ENCODE measurements at places on chromosomes 1 and 21. TPM values are rescaled to one million over a fixed set of nuclear protein-coding genes. Genes with fewer than 3 reads are reported as not detected.

IL22RA1 gene
- 0.12 TPM for polyA plus RNA-seq

HAPLN2 gene
- polyA plus RNA-seq = 1.2 TPM

CNN3 gene
- polyA plus RNA-seq = 63.4 TPM

KIFAP3 gene
- 55.9 TPM for polyA plus RNA-seq

HMGN1 gene
- 39.0 TPM for polyA plus RNA-seq

SLC9C2 gene
- not detected for polyA plus RNA-seq

SLC44A5 gene
- polyA plus RNA-seq = 0.07 TPM

PLEKHG5 gene
- 18.5 TPM for polyA plus RNA-seq

AMY1B gene
- not detected for polyA plus RNA-seq

GBP4 gene
- polyA plus RNA-seq = 10.6 TPM

SLAMF6 gene
- polyA plus RNA-seq = 0.10 TPM
